Iris pigment epithelial cell (primary cell): ENCODE measurements at places on chromosomes 12 and 14.
A peak's percentile ranks its signal among the peaks of the same experiment; 100 is the strongest.

DNA sequence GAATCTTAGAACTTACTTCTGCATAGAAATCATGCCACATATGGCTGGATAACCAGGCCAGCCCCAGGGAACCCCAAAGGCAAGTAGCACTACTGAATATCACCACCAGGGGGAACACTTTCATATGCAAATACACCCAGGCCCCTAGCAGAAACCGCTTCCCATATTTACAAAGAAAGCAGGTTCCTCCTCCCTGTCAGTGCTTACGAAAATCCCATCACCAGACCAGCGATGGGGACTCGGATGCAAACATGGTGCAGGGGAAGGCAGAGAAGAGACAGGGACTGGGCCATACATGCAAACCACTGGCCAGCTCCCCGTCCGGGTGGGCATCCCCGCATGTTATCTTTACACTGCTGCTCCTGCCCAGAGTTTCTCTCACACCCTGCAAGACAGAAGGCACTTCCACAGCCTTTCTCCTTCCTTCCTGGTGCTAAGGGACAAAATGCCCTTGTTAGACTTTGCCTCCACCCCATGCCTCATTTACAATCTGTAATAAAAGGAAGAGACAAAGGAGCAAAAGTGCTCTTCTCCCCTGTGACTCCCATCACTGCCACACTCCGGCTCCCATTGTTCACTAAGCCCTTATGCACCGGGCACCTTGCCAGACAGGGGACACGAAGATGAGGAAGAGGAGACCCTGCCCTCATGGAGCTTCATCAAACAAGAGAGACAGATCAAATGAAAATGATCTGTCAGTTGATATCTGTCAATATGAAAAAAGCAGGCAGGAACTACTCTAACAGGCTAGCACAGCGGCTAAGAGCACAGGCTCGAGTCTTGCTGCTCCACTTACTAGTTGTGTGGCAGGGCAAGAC is 62.3 kb downstream of the PTPN21 start:
- peak; percentile 79 for DNase-seq

DNA sequence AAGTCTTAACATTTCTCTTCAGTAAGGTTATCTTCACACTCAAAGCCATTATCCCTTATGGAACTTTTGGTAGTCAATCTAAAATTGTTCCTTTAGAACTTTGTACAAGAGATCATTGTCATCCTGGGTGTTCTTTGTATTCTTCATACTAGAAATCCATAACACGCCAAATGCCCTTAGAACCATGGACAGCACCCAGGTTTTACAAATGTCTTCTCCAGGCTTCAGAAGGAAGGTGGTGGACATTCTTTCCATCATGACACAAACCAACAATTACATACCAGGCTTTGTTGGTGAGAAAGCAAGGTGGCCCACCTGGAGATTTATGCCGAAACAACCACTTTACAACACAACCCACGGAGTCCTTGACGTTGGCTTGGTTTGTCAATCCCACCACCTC is 365.6 kb upstream of the TBX3 start:
- DNase-seq: peak; percentile 10

- DNase-seq: no peak
These were observed 8.3 kb downstream of the TRAF3 start for GRCh38 chr14:102785595-102785963.

GRCh38 chr14:104108570-104109541 is 23.4 kb downstream of the ASPG start:
- DNase-seq: no peak
